IPS DF 19.7 (cell line): ENCODE measurements at places on chromosomes 7 and 10.
A peak's percentile ranks its signal among the peaks of the same experiment; 100 is the strongest.

DNA sequence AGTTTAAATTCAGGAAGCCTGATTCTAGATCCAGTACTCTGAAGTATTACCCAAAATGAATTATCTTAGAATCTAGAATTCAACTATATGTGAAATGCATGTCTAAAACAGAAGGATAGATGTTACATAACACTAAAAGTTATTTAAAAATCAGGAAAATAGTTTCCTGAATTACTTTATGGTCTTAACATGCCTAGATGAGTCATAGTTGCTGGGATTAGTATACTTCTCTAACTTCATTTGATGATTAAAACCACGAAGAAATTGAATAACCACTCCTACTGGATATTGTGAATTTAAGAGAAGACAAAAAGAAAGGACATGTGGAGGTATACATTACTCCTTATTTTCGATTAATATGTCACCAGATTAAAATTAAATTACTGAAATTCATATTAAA is 65.5 kb downstream of the ATAD1 start:
- DNase-seq: no peak

- no peak for DNase-seq
These were observed 56.4 kb downstream of the NEUROD6 start for GRCh38 chr7:31284106-31284505.

- DNase-seq: no peak
These were observed 287.0 kb downstream of the TCERG1L start for GRCh38 chr10:131024259-131025131.

DNA sequence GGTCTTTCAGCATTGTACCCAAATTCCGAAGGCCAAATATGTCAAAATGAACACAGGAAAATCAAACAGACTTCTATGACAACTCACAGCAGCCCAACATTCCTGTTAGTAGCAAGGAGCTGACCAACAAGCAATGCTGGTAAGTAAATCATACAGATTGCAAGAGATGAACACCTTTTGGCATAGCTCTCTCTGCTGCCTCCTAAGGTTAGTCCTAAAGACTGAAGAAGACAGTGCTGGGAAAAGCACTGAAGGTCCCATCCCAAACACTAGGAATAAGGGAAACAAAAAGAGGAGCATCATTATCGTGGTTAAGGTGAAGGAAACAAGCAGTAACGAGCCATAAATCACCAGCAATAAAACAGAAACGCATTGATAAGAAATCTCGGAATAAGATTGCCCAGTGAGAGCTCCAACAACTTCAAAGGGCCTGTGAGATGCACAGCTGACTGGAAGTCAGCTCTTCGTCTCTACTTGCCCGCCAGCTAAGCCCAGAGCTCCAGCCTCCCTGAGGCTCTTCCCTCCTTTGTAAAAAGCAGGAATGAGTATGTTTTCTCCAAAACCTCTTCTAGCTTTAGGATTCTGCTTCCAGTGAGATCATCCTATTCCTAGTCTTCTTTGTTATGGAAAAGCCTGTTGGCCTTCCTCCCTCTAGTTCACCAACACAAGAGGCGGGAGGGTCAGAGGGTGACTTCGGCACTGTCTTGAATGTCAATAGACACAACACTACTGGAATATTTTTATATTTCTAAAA is 15.3 kb downstream of the NUDT5 start:
- DNase-seq: peak; percentile 35

DNA sequence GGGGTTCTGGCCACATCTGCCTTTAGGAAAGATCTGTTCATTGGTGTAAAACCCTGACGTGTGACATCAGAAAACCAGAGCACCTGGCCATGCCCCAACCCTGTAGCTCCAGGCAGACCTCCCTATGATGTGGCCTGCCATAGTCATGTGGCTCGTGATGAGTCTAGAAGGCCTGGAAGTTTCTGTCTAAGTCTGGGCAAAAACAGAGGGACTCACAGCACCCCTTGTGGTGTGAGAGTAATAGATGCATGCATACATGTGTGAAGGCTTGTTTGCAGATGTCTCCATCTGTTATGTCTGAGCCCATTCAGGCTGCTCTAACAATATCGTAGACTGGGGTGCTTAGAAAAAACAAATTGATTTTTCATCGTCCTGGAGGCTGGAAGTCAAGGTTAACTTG is 309.3 kb downstream of the PAXIP1 start:
- no peak for DNase-seq

DNA sequence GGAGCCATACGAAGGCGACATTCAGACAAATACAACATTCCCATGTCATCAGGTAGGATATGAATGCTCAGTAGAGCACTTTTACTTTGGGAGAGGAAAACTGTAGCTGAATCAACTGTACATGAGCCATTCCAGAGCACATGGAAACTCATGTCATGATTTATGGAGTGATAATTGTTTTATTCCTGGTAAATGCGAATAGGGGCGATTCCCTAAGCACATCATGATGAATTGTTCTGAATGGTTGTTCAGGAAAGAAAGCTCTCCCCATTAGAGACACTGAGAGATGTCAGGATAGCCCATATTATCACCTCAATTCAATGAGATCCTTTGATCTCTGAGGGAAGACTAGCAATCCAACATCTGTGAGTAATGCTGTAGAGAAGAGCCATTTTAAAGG is 243.6 kb downstream of the FOXP2 start:
- DNase-seq: no peak

- no peak for DNase-seq
These were observed 63.8 kb downstream of the COL26A1 start for GRCh38 chr7:101426303-101427011.

GRCh38 chr10:16904049-16904448 is 86.8 kb upstream of the RSU1 start:
- no peak for DNase-seq

DNA sequence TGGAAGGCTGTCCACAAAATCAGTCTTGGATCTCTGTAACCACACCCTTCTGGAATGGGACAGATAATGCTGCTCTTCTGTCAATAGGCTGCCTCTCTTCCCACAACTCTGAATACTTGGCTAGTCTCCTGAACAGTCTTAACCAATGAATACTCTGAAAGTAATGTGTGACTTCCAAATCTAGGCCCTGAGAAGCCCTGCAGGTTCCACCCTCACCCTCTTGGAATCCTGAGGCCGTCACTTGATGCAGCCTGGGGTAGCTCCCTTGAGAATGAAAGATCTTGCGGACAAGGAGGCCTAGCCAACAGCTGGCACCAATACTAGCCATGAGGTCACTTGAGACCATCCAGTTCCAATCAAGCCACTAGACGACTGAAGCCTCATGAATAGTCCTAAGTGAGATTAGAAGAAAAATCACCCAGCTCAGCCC is 109.2 kb downstream of the ARHGAP12 start:
- DNase-seq: no peak

DNA sequence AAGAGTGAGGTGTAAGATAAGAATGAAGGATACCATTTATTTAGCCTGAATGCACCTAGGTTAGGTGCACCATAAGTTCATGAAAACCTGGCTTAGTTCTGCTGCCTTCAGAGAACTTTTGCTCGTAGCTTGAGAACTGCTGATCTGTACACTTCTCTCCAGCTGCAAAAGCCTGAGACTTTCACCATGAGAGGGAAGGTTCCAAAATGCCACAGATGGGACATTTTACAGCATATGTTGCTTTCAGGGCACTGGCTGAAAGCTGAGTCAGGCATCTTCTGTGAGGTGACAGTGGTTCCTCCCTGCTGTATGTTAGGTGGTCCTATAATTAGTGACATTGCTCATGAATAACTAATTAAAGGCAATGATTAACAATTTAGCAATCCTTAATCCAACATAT is 298.3 kb downstream of the GALNT17 start:
- DNase-seq: no peak

GRCh38 chr10:86033581-86033980 is 333.0 kb downstream of the GRID1 start:
- no peak for DNase-seq

DNA sequence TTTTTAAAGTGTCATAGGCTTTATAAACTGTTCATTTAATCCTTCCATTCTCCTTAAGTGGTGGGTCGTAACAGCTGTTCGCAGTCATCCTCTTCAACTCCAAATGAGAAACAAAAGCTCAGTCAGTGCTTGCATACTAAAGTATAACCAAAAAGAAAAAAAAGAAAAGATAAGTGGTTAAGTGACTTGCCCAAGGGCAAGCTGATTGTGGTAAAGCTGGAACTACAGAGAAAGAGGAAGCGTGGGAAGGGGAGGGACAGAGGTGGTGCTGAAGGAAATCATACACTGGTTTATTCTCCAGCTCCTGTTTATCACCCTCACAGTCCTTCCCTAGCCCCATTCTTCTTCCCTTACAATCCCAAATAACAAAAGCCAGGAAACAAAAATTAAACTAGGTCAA is 29.6 kb downstream of the IDE start:
- DNase-seq: no peak

DNA sequence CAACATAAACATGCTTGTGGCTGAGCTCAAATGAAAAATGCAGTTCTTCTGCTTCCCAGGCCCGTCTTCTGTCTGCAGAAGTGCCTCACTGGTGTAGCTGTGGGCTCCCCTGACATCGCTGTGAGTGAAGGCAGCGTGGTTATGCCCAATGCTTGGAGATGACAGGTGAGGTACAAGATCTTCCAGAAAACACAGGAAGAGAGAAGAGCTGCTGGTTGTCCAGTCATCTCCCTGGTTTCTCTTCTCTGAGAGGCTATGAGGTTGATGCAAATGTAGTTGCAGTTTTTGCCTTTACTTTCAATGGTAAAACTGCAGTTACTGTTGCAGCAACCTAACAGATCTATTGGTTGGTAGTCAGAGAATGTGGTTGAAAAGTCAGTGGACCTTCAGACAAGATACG is 223.6 kb downstream of the GATA3 start:
- no peak for DNase-seq

DNA sequence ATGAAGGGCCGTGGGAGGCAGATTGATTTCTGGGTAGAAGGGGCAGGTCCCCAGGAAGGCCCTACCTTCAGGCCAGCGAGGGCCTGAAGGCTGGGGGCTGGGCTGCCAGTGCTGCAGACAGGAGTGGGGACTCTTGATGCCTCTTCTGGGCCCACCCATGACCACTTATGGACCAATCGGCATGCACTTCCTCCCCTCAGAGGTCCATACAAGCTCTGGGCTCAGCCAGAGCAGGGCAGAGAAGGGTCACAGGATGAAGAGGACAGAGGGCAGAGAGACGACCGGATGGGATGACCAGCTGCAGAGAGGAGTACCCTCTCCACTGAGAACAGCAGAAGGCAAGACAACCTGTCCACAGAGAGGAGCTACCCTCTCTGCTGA is 120.1 kb downstream of the DYNC2I1 start:
- no peak for DNase-seq

GRCh38 chr10:28008054-28008453 is 9.2 kb upstream of the ODAD2 start:
- no peak for DNase-seq

DNA sequence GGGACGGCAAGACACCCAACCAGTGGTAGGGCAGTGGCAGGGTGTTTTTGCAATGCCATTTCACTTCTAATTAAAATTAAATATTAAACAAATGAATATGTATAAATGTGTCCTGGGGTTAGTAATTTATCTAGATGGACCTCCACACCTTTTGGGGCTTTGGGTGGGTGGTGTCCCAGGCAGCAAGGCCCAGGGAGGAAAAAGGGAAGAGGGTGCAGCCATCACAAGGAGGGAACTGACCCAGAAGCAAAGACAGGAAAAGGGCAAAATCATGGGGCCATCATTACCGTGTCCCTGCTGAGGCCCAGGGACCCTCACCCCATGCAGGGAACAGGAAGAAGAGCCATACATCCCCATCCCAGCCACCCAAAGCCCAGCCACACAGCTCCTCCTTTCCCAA is 204.6 kb downstream of the GRID1 start:
- no peak for DNase-seq

DNA sequence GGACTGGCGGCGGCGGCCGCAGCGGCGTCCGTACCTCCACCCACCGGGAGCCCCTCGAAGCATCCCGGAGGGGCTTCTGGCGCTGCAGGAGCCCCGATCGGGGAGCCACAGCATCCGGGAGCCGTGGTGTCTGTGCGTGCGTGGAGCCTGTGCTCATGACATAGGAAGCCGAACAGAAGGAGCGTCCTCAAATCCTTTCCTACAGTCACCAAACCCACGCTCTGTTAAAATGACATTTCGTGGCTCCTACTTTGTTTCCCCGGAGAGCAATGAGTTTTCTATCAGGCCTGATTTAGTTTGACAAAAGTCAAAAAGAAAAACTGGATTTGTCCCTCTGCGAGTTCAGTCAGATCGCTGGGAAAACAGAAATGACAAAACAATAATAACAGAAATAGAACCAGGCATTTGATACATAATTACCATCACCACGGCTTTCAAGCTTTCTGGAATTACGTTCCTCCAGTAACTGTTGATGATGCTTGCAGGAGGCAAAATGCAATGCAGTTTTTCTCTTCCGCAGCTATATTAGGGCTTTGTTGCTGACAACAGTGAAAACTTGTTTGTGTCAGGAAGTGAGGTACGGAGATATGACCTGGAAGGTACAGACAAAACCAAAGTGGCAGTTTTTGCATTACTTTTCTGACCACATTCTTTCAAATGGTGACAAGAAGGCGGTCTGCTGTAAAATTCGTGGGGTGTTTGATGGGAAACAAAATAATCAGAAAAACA is 219.3 kb upstream of the MKLN1 start:
- no peak for DNase-seq

- no peak for DNase-seq
These were observed 241.6 kb upstream of the MKI67 start for GRCh38 chr10:128367807-128368206.

DNA sequence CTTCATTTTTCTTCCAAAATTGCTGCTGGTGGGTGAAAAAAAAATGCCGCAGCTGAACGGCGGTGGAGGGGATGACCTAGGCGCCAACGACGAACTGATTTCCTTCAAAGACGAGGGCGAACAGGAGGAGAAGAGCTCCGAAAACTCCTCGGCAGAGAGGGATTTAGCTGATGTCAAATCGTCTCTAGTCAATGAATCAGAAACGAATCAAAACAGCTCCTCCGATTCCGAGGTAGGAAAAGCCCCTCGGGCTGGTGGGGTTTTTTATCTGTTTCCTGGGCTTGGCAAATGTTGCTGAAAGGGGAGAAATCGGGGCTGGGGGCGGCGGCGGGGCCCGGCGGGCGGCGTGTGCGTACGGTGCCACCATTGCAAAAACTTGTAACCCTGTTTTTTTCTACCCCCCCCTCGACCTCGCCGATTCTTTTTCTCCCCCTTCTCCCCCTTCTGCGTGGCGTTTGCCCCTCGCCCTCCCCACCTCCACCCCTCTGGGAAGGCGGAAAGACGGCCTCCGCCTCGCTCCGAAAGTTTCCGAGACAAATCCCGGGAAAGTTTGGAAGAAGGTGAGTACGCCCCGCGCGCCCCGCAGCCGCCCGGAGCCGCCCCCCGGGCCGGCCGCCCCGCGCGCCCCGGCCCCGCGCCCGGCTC is 789 bp downstream of the TCF7L2 start:
- no peak for DNase-seq

- DNase-seq: no peak
These were observed 56.5 kb downstream of the LYZL1 start for GRCh38 chr10:29345144-29345909.
